ENCODE measurements at places on chromosomes 12 and 14.

GRCh38 chr14:105224845-105225570, 23.3 kb upstream of the BTBD6 start:
- DNase-seq, result no peak

DNA sequence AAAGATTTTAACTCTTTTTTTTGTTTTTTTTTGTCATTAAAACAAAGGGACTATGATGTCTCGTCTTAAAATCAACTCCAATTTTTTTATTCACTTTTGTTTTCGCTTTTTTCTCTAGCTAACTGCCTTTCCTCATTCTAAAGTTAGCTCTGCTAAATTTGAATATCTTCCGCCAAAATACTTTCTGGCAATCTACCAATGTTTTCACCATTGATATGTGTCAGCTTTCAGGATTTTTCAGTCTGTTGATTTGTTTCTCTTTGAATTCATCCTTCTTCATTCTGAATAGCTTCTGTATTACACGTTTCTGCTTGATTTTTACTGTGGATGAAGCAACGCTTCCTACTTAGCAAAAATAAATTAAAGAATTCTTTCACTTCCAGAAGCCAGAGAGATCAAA, 38.7 kb upstream of the NOVA1 start:
- DNase-seq, result no peak

GRCh38 chr14:95472819-95473251, 43.6 kb downstream of the SYNE3 start:
- DNase-seq, result no peak

- DNase-seq, result no peak
These were observed 100.7 kb upstream of the RTL1 start for GRCh38 chr14:101004176-101004575.

DNA sequence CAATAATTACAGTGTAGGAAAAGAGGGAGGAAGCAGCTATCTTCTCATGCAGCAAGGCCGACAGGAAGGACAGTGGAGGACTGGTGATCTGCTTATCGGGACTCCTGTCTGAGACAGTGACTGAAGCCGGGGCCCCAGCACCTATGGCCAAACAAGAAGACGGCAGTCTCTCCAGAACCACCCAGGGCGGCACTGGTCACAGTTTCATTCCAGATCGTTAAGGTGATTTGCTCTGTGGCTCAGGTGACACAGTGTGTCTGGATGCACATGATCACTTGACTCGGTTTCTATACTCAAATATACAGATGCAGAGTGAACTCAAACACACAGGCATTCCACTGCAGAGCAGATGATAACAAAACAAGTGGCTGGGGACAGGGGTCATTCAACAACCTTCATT, 52.1 kb upstream of the CORO1C start:
- DNase-seq, result no peak

GRCh38 chr14:103255555-103255954, 78.5 kb upstream of the EIF5 start:
- no peak for DNase-seq

DNA sequence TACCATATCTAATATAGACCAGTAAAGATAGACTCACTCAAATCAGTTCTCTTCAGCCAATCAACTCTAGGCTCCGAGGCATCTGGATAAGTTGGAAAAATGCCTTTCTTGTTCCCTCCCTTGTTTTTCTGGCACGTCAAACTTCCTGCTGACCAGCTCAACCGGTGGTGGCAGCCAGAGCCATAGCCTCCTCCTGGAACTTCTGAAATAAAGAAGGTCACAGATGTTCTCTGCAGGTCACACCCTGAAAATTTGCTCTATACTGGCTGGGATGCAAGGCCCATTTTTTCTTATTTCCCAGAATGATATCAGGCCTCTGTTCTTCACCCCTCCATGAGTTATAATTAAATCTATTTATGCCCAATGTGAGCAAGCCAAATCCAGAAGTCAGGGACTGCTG, 81.9 kb downstream of the BMP4 start:
- no peak for DNase-seq

- DNase-seq, result no peak
These were observed 215.9 kb upstream of the BMP4 start for GRCh38 chr14:54172562-54172961.

- no peak for DNase-seq
These were observed 153.1 kb upstream of the OTX2 start for GRCh38 chr14:56963381-56963780.

- no peak for DNase-seq
These were observed 1.7 kb downstream of the FAIM2 start for GRCh38 chr12:49901986-49902385.

DNA sequence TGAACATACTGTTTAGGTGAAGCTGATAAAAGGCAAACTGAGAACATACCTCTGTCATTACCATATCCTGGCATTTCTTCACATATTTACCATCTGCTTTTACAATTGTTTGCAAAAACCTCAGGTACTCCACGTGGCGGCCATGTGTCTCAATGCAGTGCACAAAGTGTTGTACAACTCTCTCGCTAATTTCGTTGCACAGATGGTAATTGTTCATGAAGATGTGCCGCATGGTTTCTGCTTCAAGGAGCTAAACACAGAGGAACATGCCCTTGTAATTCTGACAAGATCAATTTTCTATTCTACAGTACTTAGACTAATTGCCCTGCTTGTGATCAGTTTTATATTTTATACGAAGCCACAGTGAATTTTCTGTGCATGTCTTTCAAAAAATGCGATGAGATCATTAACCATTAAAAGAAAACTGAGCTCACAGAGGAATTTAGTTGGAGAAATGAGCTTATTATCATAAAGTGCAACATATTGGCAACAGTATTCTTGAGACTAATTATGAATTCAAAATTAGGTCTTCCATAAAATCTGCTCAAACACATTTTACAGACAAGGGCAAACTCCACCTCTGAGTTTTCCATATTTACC, 233.8 kb downstream of the ITPR2 start:
- DNase-seq, result no peak

DNA sequence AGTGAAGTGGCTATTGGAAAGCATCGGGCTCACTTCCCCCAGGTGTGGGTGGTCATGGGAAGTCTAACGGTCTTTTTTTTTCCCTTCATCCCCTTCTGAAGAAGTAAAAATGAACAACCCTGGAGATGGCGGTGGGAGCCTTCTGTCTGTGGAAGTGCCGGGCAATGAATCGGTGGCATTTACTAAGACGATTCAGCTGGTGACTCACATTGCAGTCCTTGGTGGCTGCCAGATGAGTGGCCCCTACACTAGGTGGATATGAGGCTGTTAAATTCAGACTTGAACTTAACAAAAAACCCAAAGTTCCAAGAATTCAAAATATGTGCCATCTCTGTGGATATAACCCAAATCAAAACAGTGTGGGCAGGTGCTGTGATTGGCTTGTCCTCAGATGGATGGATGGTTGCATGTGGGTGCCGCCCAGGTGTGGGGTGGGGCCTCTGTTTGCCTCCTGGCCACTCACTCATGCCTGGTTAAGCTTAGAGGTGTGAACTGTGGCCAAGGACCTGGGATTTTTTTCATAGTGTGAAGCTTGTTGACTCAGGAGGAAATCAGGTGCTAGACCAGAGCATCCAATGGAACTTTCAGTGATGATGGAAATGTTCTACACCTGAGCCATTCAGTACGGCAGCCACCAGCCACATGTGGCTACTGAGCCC, 176.7 kb upstream of the NOS1 start:
- DNase-seq, result no peak

GRCh38 chr14:36619131-36619530, 36.7 kb upstream of the NKX2-8 start:
- DNase-seq, result no peak

DNA sequence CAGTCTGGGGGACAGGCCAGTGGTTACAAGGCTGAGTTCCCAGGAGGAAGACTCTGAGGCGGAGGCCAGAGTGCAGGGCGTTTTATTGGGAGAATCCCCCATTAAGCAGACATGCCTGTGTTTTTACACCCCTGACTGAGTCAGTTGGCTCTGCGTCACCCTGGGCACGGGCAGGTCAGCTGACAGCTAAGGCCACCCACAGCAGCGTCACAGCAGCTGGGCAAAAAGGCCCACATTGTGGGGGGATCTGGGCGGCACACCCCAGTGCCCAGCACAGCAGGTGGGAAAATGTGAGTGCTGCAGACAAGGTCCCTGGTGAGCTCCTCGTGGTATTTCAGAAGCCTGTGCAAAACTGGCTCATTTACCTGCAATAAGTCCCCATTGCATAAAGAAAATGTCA, 184.7 kb downstream of the AACS start:
- DNase-seq, result no peak

GRCh38 chr12:56723889-56724700, 1.0 kb downstream of the NACA start:
- DNase-seq, result no peak

- no peak for DNase-seq
These were observed 40.7 kb downstream of the RMST start for GRCh38 chr12:97503073-97503855.

DNA sequence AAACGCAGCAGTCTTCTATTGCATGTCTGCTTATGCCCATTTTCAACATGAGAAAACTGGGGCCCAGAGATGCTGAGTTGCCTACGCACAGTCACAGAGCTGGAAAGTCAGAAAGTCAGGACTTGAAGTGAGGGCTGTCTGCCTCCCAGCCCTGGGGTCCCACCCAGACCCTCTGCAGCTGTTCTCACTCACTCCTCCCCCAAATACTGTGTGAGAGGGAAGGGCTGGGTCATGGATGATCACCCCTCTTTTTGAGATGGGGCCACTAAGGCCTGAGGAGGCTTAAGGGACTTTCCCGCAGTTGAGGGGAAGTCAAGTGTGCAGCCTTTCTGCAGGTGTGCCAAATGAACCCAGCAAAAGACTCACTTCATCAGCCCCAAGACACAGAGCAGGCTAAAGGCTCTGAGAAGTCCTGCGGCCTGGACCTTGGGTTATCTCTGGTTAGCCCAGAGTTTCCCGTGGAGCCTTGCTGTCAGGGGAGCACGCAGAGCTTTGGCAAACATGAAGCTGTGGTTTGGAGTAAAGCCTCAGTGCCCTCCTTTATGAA, 18.7 kb downstream of the DTX1 start:
- no peak for DNase-seq

DNA sequence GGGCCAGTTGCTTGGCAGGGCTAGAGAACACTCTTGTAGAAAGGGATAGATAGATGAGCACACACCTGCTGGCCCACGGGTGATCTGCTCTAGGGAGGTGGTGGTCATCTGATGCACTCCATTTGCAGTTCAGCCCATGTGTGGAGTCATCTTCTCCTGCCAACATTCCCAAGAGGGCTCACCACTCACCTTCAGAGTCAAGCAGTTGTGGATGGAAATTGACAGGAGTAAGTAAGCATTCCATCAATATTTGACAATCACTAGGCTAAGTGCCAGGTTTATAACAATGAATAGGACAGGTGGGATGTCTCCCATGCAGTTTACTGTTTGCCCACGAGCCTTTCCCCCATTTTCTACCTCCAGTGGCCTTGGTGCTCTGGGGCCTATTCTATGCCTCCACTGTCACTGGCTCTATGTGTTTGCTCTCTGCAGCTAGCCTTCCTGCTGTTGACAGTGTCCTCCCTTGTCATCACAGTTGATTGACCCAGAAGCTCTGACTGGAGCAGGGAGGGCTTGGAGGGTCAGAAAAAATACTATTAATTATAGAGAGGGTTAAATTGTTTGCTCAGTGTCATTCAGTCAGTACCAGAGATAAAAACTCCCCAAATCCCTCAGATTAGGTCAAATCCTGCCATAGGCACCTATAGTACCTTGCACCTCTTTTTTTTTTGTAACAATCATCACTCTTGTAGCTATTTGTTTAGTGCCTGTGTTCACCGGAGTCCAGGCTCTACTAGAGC, 134.6 kb upstream of the PZP start:
- DNase-seq, result no peak

DNA sequence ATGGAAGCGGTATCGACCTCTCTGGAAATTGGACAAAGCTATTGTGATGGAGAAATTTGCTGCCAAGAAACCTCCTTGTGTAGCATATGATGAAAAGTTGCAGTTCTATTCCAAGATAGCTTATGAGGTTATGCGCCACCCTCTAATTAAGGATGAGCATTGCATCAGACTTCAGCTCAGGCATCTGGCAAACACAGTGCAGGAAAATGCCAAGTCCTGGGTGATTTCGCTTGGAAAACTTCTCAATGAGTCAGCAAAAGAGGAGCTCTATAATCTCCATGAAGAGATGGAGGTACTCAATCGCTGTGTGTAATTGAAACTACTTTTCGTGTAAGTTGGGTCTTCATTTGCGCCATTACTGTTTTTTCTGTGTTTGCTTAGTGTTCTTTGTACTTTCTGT, 51.2 kb downstream of the DNAH10 start:
- no peak for DNase-seq

DNA sequence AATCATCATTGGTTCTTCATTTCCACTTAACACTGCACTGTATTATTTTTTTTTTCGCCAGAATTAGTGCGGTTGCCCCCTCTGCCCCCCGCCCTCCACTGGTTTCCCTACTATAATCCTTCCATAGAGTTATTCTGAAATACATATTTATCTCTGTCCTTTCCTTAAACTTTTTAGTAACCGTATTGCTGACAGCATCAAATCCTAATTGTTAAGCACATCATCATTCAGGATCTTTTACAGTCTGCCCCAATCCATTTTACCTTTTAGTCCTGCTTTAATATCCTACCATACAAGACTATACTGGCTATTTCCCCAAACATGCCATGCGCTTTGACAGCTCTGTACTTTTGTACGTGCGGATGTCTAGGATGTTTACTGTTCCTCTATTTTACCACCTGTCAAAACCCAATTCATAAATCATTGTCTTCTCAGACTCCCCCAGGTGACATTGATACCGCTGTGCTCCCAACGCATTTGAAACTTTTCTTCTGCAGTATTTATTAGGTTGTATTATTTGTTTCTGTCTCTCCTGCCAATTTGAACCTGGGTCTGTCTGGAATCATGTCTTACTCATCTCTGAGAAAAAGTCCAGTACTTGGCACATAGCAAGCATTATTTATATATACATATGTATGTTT, 1.0 kb downstream of the FGFR1OP2 start:
- no peak for DNase-seq

DNA sequence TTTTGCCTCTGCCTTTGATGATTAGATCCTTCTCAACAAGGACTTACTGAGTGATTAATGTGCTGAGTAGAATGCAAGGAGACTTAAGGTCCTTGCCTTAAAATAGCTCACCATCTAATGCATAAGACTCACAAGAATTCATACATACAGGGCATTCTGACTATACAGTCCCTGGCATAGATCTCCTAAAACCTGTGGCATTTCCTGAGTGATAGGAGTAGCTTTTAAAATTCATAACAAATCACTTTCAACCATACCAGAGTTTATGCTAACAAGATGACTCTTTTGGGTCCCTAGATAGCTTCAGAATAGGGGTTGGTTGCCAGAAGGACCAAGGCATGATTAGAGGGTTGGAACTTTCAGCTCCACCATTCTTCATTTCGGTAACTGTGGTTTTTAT, 48.8 kb downstream of the STXBP6 start:
- no peak for DNase-seq

Measured in stimulated activated naive CD4-positive, alpha-beta T cell treated with Interleukin-2 at 50 U/mL for 16 hours (primary cell).